ENCODE measurements at places on chromosomes 2 and 18.
A peak's percentile ranks its signal among the peaks of the same experiment; 100 is the strongest.

- DNase-seq: no peak
Measured at GRCh38 chr2:54430649-54431048, 25.5 kb upstream of the SPTBN1 start.

DNA sequence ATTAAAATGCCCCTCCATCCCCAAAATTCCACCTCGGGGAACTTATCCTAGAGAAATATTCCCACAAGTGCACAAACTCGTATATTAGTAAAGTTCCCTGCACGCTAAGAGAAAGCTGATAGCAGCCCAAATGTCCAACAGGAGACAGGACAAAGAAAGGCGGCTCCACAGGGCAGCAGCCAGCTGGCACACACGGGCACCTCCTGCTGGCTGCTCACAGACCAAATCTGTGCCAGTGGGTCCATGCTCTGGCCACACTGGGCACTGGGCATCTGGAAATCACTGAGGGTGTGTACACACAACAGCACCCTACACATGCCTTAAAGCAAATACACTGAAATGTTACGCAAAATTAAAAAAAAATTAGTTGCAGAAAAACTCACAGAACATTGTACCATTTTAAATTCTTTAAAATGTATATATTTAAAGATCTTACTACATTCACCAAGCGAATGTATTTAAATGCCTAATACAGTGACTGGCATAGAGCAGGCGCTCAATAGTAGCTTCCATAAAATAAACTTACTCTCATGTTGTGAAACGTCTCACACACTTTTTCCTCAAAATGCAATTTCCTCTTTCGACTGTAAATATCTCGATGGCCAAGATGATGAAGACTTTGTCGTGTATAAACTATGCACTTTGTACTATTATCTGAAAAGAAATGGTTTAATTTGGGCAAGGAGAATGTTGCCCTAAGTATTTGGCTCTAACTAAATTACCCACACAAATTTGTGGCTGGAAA, 19.4 kb downstream of the ZNF516 start:
- no peak for DNase-seq

GRCh38 chr2:237085248-237086221, at the start of gene COPS8:
Gene COPS8 (plus strand): TSS chr2:237085889. CDS start chr2:237085965, 76 bp downstream.
- DNase-seq: peak; percentile 92

DNA sequence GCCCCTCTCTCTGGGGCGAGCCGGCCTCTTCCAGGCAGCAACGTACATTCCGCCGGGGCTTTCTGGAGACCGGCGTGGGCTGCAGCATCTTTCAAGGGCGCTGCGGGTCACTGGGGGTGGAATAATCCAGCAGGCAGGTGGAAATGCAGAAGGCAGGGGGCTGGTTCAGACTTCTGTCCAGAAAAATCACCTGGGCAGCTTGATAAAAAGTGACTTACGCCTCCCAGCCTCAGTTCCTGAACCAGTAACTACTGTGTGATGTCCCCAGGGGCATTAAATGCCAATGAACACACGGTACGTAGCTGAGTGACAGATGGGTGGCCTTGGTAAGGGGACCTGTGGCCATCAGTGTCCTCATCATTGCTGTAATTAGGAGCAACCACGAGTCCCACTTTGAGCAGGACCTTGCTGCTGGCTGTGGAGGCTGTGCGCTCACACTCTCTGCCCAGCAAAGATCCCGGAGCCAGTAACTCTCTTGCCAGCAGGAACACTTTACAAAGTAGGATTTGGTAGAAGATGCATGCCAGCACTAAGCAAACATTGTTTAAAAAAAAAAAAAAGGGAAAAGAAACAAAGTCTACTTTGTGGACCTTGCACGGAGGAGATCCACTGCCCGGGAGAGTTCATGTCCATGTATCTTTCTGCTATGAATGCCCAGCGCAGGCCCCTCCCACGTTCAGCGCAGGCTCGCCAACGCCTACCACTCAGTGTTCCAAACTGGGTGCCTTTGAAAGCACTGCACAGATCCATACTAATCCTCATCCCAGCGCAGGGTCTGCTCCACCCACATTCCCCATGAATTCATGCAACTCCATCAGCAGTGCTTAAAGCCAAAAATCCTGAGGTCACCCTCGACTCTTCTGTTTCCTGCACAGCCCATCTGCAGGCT, 177.3 kb downstream of the HDAC4 start:
- DNase-seq: peak; percentile 27

- no peak for DNase-seq
Measured at GRCh38 chr2:86305915-86306254, 31.5 kb downstream of the REEP1 start.

DNA sequence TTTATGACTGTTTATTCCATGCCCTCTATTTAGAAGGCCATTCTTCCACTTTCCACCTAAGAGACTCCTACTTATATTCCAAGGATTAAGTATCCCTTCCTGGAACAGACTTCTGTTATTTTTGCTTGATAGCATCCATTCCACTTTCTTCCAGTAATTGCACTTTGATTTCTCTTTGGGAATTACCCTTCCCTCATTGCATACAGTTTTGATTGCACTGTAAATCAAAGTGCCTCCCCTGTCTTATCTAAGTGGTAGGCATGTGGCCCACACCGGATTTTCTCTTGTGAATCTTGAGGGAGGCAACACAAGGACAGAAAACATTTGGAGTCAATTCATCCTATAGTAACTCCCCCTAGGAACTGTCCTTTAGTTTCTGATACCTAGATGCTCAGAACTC, 120.4 kb downstream of the PDE11A start:
- DNase-seq: no peak

DNA sequence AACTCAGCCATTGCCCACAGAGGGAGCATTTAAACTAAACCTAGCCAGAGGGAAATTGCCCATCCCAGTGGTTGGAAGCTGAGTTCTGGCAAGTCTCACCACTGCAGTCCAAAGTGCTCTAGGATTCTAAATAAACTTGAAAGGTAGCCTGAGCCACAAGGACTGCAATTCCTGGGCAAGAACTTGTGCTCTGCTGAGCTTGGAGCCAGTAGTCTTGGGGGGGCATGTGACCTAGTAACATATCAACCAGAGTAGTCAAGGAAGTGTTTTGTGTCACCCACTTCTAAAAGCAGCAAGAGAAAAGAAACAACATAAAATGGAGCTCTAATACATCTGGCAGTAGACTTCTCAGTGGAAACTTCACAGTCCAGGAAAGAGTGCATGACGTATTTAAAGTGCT, 167.0 kb downstream of the PTH2R start:
- no peak for DNase-seq

DNA sequence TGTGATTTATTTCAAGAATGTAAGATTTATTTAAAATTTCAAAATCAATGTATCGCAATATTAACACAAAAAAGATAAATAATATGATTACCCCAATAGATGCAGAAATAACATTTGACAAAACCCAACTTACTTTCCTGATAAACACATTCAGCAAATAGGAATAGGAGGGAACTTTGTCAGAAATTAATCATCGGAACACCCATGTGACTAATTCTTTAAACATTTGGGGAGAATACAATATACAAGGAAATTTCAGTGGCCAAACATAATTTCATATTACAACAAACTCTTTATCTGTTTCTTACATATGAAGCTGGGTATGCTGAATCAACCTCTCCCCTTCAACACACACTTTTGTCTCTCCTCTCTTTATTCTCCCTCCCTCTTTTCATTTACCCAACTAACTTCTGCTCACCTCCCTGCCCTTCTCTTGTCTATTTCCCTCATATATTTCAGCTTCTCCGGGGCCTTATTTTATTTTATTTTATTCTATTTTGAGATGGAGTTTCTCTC, 309.6 kb upstream of the CNTNAP5 start:
- no peak for DNase-seq

GRCh38 chr2:86035376-86035882, 70.3 kb downstream of the POLR1A start:
- no peak for DNase-seq

GRCh38 chr2:166485558-166486178, 8.4 kb downstream of the SCN7A start:
- no peak for DNase-seq

GRCh38 chr2:19046986-19047780, 311.2 kb downstream of the OSR1 start:
- DNase-seq: no peak

- DNase-seq: no peak
Measured at GRCh38 chr2:23944527-23944926, 4.3 kb downstream of the UBXN2A start.

DNA sequence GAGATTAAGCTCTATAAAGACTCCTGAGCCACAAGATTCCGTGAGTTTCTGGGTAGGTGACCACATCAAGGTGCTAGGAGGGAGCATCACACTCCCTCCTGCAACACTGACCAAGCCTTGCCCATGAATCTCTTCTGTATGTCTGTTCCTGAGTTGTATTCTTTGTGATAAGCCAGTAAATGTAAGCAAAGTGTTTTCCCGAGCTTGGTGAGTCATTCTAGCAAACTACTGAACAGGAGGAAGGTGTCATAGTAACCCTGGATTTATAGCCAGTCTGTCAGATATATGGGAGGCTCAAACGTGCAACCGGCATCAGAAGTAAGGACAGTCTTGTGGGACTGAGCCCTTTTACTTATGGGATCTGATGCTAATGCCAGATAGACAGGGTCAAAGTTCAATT, 346.1 kb upstream of the KYNU start:
- DNase-seq: no peak

DNA sequence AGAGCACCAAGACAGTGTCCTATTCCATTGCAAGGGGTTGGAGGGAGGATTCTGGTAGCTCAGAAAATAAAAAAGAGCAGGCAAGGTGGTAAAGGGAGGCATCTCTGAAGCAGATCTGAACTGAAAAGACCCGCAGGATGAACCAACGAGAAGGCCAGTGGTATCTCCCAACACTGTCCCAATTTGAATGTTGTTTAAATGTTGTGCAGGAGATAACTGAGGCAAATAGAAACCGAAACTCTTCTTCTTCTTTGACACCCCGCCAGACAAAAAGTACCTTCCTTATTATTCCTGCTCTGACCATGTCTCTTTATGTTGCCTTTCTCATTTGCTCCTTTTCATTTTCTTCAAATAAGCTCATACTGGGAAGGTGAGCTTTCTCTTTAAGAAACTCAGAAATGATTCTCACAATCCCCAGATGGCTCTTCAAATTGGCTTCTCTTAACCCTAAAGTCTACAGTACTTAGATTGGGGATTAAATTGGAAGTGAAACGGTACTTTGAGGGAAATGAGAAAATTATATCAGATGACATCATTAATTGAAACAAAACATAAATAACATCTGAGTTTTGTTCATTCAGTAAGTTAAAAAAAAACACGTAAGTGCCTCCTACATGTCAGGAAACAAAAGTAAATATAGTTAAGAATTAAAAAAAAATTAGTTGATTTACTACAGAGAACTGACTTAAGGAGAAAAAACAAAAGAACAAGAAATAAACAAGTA, 143.6 kb downstream of the WDPCP start:
- no peak for DNase-seq

- no peak for DNase-seq
Measured at GRCh38 chr18:9824474-9824832, 61.3 kb upstream of the TXNDC2 start.

GRCh38 chr18:68263481-68263880, 451.4 kb downstream of the TMX3 start:
- DNase-seq: no peak

- DNase-seq: peak; percentile 7
Measured at GRCh38 chr2:177692783-177693269, 300.3 kb downstream of the AGPS start.

DNA sequence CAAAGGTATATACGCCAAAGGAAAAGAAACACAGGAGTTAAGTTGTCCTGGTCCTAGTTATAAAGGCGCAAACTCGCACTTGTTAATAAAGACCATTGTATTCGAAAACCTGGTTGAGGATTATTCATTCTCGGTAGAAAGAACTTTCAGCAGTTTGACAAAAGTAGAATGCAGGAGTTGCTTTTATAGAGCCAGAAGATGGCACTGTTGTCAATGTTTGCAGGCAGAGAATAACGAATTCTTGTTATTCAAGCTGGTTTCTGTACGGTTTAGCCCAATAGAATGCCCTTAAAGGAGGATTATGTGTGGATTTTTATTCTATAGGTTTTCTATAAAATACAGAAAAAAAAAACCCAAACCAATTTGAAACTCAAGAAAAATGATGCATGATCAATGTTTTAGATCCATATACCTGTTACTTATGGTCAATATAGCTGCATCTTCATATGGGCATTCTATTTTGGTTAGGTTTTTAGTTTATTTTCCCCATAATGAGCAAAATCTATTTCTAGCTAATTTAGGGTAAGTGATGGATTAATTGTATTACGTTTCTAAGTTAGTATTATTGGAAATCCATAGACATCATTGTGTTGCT, 510.3 kb downstream of the PLCL1 start:
- DNase-seq: no peak

- no peak for DNase-seq
Measured at GRCh38 chr2:43180897-43181296, 45.5 kb downstream of the ZFP36L2 start.

GRCh38 chr2:39359453-39360038, 77.5 kb downstream of the MAP4K3 start:
- DNase-seq: no peak

DNA sequence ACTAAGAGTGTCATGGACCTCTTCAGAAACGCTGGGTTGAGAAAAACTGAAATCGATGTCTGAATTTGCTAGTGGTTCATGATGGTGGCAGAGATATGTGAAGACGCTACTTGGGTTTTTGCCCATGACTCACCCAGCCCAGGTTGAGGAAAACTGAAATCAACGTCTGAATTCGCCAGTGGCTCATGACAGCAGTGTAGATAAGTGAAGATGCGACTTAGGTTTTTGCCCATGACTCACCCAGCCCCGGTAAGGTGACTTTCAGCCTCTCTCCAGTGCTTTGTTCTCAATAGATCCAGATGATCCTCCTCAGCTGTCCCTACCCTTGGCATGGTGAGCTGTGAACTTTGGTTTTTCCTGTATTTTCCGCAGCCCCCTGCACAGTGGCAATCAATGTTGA, 105.3 kb upstream of the SIX3 start:
- no peak for DNase-seq

GRCh38 chr2:73268830-73269685, 15.2 kb downstream of the FBXO41 start:
- DNase-seq: no peak

GRCh38 chr2:174217869-174218268, 30.5 kb downstream of the OLA1 start:
- no peak for DNase-seq

- no peak for DNase-seq
Measured at GRCh38 chr2:70420740-70421139, 118.9 kb upstream of the FAM136A start.

GRCh38 chr18:74175658-74176057, 27.3 kb downstream of the TIMM21 start:
- no peak for DNase-seq

DNA sequence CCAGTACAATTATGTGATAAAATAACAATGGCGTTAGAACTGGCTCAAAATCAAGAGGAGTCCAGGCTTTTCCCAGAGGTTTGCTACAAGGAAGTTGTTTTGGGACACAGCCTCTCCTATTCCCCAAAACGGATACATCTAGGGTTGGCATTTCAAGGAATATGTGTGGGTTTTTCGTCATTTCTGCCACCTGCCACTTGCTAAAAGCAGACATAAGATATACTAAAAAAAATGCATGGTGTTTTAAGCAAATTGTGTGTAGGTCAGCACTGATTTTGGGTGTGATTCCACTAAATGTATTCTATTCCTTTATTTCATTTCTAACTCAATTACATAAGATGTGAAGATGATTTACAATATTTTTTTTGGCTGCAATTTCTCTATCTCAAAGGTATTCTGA, 36.4 kb upstream of the GCG start:
- DNase-seq: no peak
